ENCODE measurements at places on chromosomes 2 and 18.

DNA sequence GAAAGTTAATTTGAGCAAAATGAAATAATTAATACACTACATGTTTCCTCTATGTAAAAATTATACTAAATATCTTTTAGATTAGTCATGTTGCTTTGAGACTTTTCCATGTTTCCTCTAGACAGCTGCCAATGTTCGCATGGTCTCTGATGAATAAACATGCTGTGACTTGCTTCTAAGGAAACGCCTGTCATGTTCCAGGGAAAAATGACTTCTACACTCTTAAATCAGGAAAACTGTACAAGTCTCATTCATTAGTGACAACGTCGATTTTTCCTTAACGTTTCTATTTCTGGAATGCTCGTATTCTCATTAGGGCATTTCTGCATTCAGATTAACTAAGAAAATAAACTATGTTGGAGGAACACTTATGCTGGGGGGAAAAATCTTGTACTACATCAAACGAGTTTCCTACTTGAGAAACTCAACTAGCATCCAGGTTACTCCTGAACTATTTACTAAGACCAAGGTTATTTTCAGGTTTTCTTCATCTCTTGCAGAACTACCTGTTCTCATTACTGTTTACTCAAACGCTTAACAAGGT lies 1.6 kb downstream of the COBLL1 start:
- peak; percentile 87 for DNase-seq

DNA sequence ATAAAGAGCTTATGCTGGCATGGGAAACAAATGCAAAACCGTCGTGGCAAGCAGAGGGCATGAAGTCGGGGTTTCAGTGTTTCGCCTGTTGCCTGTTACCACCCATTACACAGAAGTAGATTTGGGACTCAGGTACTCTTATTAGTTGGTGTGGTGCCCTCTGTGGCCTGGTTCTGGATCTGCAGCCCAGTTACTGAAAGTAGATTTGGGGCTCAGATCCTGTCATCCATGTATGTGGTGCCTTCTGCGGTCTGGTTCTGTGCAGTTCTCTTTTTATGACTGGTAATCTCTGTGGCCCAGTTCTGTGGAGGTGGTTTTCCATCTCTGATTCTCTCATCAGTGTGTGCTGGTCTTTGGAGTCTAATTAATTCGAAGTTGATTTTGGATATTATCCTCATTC lies 45.2 kb downstream of the ADNP2 start:
- peak; percentile 1 for DNase-seq

GRCh38 chr18:51363384-51363783 lies 165.9 kb upstream of the MEX3C start:
- DNase-seq: no peak

- DNase-seq: no peak
These were observed 1228.9 kb downstream of the CNTNAP5 start for GRCh38 chr2:125254010-125254409.

DNA sequence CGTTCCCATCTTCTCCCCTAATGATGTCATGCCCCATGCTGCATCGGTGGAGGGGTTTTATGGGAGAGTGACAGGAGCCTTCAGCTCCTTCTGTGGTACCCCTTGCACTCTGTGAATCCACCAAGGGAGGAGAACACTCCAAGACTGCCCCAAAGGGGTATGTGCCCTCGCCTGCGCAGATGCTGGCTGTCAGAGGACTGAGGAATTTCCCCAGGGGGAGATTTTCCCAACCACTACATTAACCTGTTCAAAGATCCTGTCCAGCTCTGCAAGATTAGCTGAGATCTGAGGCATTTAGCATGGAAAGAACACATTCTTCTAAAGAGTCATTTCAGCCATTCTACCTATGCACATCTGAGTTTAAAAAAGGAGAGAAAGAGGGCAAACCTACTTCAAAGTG lies 143.2 kb upstream of the ITGA6 start:
- DNase-seq: no peak

DNA sequence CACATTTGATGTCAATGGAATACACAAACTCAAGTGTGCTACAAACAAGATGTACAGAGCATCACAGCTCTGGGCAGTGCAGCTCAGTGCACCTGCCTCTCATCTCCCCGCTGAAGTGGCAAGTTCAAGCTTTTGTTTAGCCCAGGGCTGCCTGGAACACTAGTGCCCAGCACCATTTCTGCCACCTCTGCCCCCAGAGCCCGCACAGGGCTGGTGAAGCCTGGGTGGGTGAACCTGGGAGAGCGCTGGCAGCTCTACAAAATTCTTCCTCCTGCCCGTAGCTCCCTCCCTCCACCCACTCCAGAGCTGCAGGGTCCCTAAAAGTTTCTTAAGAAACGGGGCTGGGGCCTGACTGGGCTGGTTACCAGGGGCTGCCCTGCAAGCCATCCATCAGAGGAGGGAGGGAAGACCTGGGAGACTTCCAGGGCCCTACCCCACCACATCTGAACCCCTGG lies 1.5 kb downstream of the HES6 start:
- no peak for DNase-seq

DNA sequence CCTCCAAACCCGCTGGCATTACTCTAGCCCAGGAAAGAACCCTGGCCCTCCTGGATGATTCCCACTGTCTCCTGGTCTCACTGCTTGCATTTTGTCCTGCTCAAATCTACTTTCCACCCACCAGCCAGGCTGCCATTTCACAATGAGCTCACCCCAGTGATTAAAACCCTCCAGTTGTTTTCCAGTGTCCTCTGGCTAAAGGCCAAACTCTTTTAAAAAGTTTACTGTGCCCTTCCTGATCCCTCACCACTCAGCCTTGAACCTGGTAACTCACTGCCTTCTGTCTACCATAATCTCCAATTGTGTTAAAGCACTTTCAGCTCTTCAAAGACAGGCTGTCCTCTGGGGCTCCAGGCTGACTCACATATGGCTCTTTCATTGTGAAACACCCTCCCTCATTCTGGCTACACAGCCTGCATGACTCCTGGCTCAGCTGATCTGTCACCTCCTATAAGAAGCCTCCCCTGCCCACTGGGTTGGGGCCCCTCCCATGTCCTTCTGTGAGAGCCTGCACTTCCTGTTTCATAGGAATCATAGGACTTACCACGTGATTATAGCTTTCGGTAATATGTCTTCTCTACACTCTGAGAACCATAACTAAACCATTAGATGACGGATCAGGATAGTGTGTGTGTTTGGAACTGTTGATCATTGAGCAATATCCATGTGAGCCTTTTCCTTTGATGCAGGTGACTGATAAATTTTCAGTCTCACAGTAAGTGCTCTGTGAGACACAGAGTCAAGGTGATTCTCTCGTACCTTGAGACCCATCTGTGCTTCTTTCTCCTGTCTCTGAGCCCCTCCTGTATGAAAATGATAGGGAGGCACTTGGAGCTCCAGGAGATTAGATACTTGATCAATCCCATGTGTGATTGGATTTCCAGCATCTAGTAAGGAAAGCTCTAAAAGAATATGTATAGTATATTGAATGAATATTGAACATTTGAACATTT lies 590.8 kb upstream of the ID2 start:
- peak; percentile 20 for DNase-seq

DNA sequence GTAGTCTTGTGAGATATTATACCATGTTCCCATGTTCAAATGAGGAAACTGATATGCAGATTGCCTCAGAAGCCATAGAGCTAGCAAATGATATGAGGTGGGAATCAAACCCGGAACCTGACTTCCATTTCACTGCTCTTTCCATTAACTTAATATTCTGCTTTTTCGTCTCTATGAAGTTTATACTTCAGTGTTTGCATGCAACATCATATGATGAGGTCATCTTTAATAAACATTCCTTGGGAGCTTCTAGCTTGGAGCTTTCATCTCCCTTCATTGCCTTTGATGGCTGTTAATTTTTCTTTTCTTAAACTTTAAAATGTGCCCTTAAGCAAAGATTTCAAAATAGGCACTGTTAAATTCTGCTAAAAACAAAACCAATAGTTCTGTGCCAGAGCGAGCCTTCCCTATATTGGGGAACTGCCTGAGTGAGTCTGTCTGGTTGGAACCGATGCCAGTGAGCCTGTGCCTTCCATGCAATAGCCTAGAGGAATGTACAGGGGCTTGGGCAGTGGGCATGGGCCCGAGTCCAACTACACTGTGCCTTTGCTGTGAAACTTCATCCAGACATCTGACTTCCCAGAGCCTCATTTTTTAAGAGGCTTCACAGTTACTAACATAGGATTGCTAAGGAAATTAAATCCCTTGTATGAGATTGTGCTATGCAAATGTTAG lies 91.1 kb upstream of the TMEM200C start:
- no peak for DNase-seq

DNA sequence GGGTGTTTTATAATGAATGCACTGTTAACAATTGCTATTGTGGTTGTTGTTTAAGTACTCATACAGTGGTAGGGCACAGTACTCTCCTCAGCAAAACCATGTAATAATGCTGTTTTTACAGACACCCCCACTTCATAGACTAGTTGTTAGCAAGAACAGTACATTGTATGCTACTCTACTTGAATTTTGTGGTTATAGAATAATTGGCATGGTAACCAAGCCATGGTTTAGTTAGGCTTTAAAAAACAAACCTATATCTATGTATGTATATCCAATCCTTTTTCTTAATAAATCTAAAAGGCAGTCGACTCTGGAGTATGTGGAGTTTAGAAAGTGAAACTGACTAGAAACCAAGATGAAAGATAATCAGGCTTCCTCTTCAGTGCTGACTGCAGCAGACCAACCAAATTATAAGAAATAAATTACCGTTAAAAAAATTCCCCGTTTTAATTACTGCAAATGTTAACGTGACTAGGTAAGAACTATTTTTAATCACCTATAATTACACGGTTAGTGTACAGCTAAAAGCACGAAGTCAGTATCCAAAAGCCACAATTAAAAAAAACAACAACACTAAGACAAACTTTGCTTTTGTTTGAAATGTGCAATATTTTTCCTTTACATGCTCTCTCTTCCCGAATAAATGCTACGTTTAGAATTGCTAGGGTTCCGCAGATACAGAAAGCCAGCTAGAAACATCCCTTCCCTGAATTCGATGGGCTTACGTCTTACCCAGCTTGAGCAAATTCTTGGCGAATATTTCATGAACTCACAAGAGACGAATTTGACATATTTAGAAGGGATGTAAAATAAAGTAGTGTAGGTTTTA lies 113.3 kb upstream of the SERTAD2 start:
- DNase-seq: no peak

DNA sequence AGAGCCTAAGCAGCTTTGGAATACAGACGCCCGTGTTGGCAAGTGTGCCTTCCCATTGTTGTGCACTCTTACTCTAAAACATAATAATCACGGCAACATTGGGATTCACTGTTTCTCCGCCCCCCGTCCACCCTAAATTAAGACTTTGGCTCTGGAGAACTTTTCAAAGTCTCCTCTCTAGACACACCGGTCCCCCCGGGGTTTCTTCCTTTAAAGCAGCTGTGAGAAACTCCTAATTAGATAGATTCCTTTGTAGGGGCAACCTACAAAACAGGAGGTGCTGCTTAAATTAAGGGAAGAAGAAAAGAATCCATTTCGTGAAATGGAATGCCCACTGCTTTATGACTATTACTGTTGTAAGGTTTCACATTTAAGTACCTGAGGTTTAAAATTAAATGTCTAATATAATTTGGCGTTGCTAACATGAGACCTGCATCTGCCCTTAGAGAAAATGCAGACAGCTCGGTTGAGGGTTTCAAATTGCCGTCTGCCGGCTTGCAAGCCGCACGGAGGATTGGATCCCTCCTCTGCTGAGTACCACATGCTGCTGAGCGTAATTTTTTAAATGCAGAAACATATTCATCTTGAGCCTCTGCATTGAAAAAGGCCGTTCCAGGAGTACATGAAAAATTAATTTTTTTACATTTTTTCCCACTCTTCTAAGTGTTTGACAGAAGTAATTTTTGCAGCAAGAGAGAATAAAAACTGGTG lies 233.3 kb downstream of the GBX2 start:
- no peak for DNase-seq

Measured in NCI-H446 treated with DMSO at 0.1 percent for 48 hours (cell line).